ENCODE measurements at places on chromosomes 16 and 17.
A peak's percentile ranks its signal among the peaks of the same experiment; 100 is the strongest.

DNA sequence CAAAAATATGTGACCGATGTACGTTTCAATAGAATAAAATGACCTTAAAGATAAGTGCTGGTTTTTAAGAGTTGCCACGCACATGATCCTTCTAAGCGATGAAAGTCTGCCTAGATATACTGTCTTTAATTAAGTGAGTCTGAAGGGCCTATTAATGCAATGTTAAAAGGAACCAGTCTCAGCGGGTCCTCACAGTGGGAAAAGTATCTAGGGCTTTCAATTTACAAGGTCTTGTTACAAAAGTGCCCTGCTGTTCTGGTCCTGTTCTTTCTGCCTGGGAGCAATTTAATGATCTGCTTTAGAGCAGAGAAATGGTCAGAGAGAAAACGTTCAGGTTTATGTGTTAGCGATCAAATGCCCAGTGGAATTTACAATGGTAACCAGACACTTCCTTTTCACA, 864.0 kb downstream of the KCNJ2 start:
- DNase-seq: no peak

- DNase-seq: no peak
These were observed 162.8 kb downstream of the IRF8 start for GRCh38 chr16:86061721-86062120.

DNA sequence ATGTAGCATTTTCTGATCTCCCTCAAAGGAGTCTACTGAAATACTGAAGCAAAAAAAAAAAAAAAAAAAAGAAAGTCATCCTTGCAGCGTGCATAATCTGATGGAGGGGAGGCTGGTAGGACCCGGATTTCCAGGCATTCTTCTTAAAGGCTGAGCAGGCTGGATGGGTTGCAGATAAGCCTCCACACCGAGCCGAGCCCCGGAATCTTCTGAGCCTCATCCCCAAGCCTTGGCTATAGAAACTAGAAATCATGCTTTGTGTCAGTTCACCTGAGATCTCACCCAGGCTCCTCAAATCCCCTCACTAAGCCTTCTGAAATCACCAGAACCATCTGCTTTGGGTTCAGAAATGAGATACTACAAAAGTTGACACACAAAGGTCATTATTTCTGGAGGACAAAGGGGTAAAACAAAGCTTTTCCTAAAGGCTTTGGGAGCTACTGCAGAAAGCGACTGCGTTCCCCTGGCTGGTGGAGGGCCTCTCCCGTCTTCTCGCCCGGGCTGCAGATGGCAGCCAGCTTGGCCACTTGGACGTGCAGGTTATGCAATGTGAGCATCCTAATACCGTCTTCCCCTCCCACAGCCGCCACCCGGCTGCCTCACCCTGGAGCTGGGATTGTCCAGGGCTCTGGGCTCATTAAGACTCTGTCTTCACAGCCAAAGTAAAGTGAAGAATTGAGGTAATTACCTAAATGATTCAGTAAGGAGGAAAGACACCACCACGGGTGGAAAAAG, 4.7 kb upstream of the CACNG4 start:
- no peak for DNase-seq

- no peak for DNase-seq
These were observed 3.6 kb downstream of the ALDH3A1 start for GRCh38 chr17:19744492-19744891.

GRCh38 chr17:77839698-77840512, 118.6 kb upstream of the TNRC6C start:
- DNase-seq: no peak

DNA sequence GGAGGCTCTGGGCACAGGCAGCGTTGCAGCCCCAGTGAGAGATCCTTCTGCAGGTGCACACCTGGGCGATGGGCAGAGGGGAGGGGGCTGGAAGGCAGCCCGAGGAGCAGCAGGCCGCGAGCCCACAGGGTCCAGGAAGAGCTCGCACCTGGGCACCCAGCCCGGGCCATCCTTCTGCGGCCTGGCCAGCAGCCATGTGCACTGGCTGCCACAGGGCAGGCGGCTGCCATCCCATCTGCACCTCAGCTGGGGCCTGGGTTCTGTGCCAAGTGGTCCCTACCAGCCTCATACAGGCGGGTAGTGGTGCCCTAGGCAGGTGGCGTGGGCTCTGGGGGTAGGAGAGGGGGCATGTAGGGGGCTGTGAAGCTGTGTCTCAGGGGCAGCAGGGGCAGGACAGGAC, 197.2 kb downstream of the RBFOX3 start:
- no peak for DNase-seq

DNA sequence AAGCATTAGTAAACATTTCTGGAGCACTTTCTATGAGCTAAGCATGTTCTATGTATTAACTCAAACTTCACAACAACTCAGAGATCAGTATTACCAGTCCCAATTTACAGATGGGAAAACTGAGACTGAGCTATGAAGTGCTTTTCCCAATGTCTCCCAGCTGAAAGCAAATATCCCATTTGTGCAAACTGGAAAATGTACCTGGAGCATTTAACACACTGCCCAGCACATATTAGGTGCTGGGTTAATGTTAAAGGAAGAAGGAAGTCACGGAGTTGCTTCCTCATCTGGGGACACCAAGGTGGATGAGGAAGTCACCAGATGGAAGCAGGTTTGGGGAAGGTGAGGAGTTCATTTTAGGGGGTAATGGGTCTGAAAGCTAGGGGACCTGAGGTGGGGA, 66.1 kb downstream of the ABCC6 start:
- DNase-seq: no peak

DNA sequence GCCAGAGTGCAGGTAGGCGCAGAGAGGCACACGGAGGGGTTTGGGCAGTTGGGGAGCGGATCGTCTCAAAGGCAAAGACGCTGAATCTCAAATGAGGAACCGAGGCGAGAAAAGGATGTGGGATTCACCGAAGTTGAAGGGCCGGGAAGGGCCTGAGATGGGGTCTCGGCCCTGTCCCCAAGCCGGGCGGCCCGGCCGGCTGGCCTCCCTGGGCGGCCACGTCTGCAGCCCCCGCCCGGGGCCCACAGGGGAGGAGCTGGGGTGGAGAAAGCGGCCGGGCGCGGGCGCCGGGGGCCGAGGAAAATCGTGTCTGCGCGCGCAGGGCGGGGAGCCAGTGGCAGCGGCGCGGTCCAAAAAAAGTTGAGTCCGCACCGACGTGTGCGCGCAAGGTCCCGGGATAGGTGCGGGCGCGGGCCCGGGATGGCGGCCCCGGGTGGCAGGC, 458 bp downstream of the SLC12A4 start:
- DNase-seq: no peak

DNA sequence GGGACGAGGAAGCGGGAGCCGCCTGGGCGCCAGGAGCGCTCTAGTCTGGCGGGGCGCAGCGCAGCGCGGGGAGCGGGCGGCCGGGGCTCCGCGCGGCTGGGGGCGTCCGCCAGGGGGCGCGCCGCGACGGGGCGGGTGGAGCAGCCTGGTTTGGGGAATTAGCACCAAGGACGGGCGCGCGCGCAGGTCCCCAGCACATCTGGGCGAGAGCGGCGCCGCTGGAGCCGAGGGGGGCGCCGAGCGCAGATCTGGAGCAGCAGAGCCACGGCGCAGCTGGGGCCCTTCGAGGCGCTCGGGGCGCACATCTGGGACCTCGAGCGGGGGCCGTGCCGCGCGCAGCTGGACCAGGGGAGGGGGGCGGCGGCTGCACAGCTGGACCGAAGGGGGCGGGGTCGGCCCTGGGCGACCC, at the start of gene NXPH3:
NXPH3 (plus strand) TSS at position 193 of the 409 bp plus-strand sequence. CDS start 349 bp downstream, outside the sequence.
- peak; percentile 56 for DNase-seq

DNA sequence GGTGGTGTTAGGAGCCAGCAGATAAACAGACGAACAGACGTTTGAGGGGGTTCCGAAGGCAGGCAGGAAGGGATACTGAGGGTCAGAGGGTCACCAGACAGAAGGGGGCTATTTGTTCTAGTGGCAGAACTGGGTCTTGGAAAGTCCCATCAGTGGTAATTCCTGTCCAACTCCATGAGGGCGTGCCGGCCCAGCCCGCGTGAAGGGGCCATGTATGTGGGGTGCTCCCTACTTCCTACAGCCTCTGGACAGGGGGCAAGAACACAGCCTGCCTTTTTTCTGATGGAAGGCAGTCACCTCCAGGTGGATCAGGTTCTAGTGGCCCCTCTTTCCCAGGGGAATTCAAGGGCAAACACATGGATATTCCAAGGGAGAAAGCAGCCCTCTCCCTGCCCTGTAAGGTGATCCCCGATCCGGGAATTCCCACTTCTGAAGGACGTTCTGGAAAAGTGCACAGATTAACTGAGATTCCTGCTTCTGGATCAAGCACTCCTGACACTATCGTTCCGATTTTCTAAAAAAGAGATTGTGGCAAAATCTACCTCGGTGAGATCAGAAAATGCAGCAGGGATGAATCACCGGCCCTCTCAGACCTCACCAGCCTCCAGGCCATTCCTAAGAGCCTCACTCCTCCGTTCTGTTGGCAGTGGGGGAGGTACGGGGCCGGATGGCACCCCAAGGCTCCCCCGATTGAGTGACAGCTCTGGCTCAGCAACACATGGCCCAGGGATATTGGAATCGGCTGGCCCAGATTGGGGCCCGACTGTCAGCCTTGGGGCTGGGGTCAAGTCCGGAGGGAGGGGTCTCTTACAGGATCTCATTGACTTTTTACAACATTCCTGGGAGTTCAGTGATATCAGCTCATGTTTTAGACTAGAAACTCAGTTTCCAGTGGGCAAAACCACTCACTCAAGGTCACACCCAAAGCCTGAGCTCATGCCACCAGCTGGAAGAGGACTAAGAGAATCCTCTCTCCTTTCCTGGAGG, 12.4 kb downstream of the STX1B start:
- DNase-seq: no peak

- no peak for DNase-seq
These were observed 37.1 kb downstream of the NXPH3 start for GRCh38 chr17:49612726-49613125.

Measured in stimulated activated CD8-positive, alpha-beta memory T cell treated with anti-CD3 and anti-CD28 coated beads, Interleukin-15, amount 100 ng/mL, for 24 hours (primary cell).